ENCODE measurements at places on chromosomes 3 and 15. TPM values are rescaled to one million over a fixed set of nuclear protein-coding genes. Genes with fewer than 3 reads are reported as not detected.

GRCh38 chr3:184320104-184320445 is 5.7 kb downstream of the EIF4G1 start:
- no peak for DNase-seq
- peaks cover 56% of the 10 kb centered on the region for H3K36me3 ChIP-seq
- H3K27ac ChIP-seq: no peak overlapping the region
- peaks cover 22% of the 10 kb centered on the region for H3K4me1 ChIP-seq
- H3K27me3 ChIP-seq: no peaks in the 10 kb centered on the region
- no peak overlapping the region for H3K4me3 ChIP-seq

- H3K27me3 ChIP-seq: no peaks in the 10 kb centered on the region
- no peaks in the 10 kb centered on the region for H3K36me3 ChIP-seq
- no peak overlapping the region for H3K4me3 ChIP-seq
- no peaks in the 10 kb centered on the region for H3K4me1 ChIP-seq
- no peak for DNase-seq
Measured at GRCh38 chr15:81886080-81886479, 159.7 kb downstream of the MEX3B start.

- peaks cover 35% of the 10 kb centered on the region for H3K4me1 ChIP-seq
- peak overlapping the region; percentile 99 for H3K4me3 ChIP-seq
- peak; percentile 37 for DNase-seq
- H3K36me3 ChIP-seq: no peaks in the 10 kb centered on the region
- peak overlapping the region; percentile 96 for H3K27ac ChIP-seq
Measured at GRCh38 chr3:12662593-12663400, 1.1 kb downstream of the RAF1 start.

DNA sequence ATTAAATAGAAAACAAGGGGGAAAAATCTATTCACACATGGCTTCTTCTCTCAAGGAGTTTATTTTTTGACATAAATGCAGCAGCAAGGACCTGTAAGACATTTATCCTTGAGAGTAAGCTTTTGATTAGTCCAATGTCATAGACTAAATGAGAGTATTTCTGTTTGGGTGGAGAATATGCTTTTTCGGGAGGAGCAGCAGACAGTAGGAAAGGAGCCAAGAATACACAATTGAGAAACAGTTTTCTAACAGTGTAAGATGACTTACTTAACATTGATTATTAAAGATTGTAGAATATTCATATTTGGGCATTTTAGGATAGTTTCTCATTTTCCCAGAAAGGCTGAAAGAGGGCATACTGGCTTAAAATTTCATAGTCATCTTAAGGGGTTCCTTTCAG is 65.9 kb upstream of the PAQR5 start:
- H3K27ac ChIP-seq: no peak overlapping the region
- DNase-seq: no peak
- H3K4me1 ChIP-seq: no peaks in the 10 kb centered on the region
- no peak overlapping the region for H3K4me3 ChIP-seq
- no peaks in the 10 kb centered on the region for H3K27me3 ChIP-seq
- no peaks in the 10 kb centered on the region for H3K36me3 ChIP-seq

- H3K4me1 ChIP-seq: no peaks in the 10 kb centered on the region
- H3K27ac ChIP-seq: no peak overlapping the region
- H3K27me3 ChIP-seq: peaks cover 7% of the 10 kb centered on the region
- DNase-seq: no peak
- no peaks in the 10 kb centered on the region for H3K36me3 ChIP-seq
Measured at GRCh38 chr3:113212844-113213375, 1.6 kb downstream of the BOC start.

The CCR9 gene
- 7.3 TPM for total RNA-seq

All from CD8-positive, alpha-beta memory T cell (primary cell).